Stimulated activated CD8-positive, alpha-beta memory T cell treated with anti-CD3 and anti-CD28 coated beads, Interleukin-7, amount 100 ng/mL, for 4 hours (primary cell): ENCODE measurements at places on chromosomes 1 and 21.

DNA sequence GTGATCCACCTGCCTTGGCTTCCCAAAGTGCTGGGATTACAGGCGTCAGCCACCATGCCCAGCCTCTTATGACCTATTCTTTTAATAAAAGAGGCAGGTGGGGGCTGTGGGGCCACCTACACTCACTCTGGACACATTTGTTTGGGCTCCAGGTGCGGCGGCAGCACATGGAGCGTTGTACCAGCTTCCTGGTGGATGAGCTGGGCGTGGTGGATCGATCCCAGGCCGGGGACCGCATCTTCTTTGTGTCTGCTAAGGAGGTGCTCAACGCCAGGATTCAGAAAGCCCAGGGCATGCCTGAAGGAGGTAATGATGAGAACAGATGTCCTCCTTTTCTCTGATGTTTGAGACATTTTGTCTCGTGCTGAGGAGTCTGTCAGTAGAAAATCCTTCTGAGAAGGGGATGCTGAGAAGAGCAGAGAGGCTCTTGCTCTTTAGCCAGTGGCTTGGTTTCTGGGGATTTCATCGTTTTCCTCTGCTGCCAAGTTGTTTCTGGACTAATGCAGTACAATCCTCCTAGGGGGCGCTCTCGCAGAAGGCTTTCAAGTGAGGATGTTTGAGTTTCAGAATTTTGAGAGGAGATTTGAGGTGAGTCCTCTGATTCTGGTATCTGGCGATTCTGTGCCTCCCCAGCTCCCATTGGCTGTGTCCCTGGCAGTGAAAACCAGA lies 17.9 kb upstream of the MIIP start:
- no peak for DNase-seq

DNA sequence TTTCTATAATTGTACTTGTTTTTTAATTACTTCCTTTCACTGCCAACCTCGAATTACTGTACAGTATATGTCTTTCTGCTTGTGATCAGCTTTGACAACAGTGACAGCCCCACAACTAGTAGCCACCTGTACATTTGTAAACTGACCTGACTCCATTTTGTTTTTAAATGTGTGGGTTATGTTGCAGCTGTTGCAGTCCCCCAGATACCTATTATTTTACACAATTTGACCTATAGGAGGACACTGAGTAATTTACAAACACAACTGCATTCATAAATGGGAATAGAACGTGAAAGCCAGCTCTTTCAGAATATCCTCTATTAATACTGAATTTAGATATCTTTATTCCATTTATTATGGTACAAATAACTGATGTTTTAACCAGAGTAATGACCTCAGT lies 2.5 kb upstream of the VAMP3 start:
- DNase-seq, result no peak

- DNase-seq, result no peak
These were observed 75.2 kb downstream of the KIFAP3 start for GRCh38 chr1:169999331-169999741.

- DNase-seq, result no peak
These were observed 612.9 kb downstream of the PTPRU start for GRCh38 chr1:29849038-29849750.

GRCh38 chr1:202967684-202968281 lies 726 bp upstream of the CYB5R1 start:
- no peak for DNase-seq

DNA sequence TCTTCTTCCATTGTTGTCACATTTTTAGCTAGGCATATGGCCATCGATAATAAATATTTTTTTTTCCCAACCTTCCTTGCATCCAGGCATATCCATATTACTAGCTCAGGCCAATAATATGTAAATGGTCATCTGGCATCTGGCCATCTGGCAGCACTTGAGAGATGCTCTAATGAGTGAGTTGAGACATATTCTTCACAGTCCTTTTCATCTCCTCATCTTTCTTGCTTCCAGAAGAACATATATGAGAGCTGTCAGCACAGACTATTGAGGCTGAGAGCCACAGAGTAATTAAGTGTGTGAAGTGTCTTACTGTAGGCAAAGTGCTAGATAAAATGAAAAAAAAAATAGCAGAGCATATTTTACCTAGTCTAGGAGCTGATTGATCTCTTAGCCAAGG lies 628.4 kb upstream of the TMPRSS15 start:
- no peak for DNase-seq

DNA sequence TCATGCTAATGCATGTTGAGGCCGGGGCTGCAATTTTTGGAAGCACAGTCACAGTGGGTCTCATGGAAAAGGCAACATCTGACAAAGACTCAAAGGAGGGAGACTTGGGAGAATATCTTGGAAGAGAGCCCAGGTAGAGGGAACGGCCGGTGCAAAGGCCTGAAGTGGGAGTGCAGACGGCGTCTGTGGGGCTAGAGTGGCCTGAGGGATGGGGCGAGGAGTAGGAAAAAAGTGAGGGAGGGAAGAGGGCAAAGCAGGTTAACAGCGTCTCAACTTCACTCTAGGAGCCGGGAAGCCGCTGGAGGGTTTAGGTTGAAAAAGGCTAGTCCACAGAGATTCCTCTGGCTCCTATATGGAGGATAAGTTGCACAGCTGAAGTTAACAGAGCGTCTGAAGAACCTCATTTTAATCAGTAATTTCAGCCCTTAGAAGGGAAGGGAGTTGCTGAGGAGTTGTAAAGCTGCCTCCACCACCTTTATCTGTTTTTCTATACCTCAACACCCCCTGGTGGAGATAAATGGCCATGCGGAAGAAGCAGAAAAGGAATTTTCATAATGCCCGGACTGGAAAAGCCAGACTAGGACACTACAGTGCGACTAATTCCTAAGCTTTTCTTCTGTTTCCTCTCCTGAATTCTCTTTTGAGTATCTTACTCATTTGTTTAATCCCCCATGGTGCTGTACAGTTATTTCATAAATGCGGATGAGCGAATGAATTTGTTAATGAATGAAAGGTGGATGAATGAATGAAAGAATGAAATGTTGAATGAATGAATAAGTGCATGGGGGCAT lies 78.7 kb upstream of the ZNF281 start:
- no peak for DNase-seq

DNA sequence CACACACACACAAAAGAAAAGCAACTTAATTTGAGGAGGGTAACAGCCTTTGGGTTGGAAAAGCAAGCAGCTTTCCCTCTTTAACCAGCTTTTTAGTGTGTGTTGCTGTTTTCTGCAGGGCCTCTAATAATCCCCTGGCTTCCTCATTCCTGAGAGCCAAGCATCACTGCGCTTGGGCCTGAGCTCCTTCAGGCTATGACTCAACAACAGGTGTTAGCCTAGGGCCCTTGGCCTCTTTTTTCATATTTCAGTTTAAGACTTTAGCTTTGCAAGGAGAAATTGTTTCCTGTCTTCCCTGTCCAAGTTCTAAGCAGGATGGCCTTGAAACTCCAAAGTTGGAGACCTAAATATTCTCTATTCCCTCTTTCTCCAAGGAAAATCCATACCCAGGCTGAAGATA lies 26.2 kb upstream of the SNX27 start:
- DNase-seq, result no peak

GRCh38 chr1:226677027-226678020 lies 61.8 kb downstream of the ITPKB start:
- DNase-seq, result peak; percentile 65

- no peak for DNase-seq
These were observed 1.7 kb downstream of the ODF2L start for GRCh38 chr1:86394416-86394815.

DNA sequence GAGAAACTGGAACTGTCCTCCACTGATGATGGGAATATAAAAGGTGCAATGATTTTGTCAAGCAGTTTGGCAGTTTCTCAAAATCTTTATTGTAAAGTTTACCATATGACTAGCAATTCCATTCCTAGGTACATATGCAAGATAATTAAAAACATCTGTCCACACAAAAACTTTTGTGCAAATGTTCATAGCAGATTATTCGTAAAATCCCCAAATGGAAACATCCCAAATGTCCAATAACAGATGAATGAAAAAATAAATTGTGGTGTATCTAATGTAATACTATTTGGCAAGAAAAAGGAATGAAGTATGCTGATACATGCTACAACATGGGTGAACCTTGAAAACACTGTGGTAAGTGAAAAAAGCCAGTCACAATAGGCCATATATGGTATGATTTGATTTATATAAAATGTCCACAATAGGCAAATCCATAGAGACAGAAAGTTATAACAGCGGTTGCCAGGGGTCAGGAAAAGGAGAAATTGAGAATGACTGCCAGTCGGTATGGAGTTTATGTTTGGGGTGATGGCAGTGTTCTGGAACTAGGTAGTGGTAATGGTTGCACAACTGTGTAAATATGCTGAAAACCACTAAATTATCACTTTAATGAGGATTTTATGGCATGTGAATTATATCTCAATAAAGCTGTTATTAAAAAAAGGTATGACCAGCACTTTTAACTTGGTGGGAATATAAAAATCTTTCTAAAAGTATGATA lies 81.7 kb upstream of the BEND5 start:
- no peak for DNase-seq

GRCh38 chr21:35150562-35151226 lies 101.6 kb upstream of the RUNX1 start:
- no peak for DNase-seq

GRCh38 chr1:111404588-111404987 lies 22.9 kb downstream of the OVGP1 start:
- no peak for DNase-seq

DNA sequence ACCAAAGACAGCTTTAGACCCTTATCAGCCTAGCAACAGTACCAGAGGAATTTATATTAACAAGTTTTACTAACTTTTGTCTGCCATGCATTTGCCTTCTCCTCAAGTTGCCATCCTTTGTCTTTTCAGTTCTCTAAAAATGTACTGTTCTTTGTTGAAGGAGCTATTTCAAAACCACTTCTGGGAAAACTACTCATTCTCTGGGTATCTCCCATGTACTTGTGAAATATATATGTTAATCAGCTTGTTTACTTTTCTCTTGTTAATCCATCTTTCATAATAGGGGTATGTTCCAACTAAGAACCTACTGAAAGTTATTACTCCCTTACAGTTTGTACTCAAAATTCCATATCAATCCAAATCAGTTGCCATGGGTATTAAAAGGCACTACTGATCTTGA lies 16.3 kb downstream of the DPYD start:
- DNase-seq, result no peak
